Activated T-helper 2 cell treated with anti-CD3 and anti-CD28 coated beads, Interferon-gamma antibody, Interleukin-2, Interleukin-4, amounts not matched to agents 10 μg/mL and 5 μg/mL and 100 μg/mL, durations not matched to agents 14 hours and 24 hours and 36 hours (primary cell): ENCODE measurements at places on chromosomes 16 and 17. TPM values are rescaled to one million over a fixed set of nuclear protein-coding genes. Genes with fewer than 3 reads are reported as not detected.

DNA sequence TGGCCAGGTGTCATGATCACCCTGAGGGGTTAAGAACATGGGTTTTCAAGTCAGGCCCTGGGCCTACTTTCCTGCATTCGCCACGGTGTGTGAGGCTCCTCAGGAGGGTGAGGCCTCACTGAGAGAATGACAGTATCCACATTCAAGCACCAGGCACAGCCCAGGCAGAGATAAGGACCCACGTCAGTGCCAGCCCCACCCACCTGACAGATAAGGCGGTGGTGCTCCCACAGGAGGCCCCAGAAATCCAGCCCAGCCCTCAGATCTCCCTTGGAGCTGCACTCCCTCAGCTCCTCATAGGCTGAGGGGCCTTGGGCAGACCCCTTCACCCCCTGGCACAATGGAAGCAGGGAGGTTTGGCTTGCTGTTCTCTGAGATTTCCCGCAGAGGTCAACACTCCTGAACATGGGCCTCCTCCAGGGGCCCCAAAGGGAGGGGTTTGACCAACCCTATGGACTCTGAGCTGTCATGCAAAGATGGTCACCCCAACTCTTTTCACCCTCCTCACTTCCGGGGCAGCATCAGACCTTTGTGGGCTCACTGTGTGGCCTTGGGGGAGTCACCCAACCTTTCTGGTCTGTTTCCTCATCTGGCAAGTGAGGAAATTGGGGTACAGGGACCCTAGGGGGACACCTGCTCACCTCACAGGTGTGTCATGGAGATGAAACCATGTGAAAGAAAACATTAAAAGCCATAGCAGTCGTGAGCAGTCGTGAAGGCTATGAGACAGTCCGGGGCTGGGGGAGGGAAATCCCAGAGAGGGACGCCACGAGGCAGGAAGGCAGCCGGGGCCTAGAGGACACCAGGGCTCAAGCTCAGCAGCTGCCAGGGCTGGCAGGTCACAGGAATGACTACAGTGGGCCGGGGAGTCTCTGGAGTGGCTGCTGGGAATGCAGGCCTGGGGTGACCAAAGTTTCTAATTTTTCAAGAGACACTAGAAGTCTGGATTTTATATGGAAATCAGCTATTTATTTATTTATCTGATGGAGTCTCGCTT is 15.4 kb downstream of the PLLP start:
- DNase-seq = no peak

GRCh38 chr17:32111141-32111771 is 31.0 kb upstream of the RHOT1 start:
- peak; percentile 23 for DNase-seq

The DBF4B gene
- total RNA-seq = 22.8 and 24.4 TPM in 2 replicates

The RPL38 gene
- total RNA-seq = 1,248 and 1,338 TPM in 2 replicates
